ENCODE measurements at places on chromosomes 16 and 17. TPM values are rescaled to one million over a fixed set of nuclear protein-coding genes. Genes with fewer than 3 reads are reported as not detected.

The ATP2C2 gene
- polyA plus RNA-seq, result 0.52 TPM

GRCh38 chr17:48767263-48767774 is 38.8 kb upstream of the HOXB13 start:
- no peak for DNase-seq

DNA sequence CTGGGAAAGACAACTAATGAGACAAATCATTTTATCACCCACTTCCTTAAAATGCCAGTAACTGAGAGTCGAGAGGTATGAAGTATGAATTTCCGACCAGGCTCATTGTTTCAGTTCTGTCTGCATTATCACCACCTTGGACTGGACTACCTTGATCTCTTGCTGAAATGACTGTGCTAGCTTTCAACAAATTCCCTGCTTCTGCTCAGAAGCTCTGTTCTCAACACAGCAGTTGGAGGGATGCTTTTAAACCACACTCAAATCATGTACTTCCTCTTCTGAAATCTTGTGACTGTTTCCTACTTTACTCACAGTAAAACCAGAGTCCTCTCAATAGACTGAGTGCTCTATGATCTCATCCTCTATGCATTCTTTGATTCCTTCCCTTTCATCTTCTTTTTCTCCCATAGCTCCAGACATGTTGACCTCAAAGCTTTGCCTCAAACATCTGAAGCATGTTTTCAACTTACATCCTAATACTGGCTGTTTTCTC is 195.8 kb downstream of the KCNJ2 start:
- no peak for DNase-seq

The USP43 gene
- 7.1 TPM for polyA plus RNA-seq

DNA sequence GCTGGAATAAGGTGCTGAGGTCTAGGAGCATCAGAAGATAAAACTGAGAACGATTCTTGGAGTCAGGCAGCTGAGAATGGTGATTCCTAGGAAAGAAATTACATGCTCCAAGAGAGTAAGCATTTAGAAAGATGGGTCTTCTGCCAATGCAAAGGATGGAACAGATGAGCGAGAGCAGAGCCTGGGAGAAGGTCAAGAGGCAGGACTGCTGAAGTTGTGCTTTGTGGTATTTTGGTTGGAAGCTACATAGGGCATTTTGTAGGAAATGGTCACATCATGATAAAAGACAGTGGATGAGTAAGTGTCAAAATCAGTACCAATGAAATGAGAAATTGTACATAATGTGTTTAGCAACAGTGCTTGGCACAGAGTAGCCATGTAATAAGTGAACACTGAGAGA is 1.4 kb upstream of the CRYM start:
- no peak for DNase-seq

- DNase-seq, result no peak
These were observed 11.3 kb downstream of the RBL2 start for GRCh38 chr16:53445534-53445933.

GRCh38 chr16:72829846-72830775 is 217.8 kb downstream of the ZFHX3 start:
- no peak for DNase-seq

- no peak for DNase-seq
These were observed 52.1 kb upstream of the CACNG5 start for GRCh38 chr17:66782851-66783250.

- no peak for DNase-seq
These were observed 2.8 kb downstream of the IRX3 start for GRCh38 chr16:54283725-54284318.

GRCh38 chr17:13073018-13073417 is 55.2 kb upstream of the ELAC2 start:
- no peak for DNase-seq

The RHBDF2 gene
- polyA plus RNA-seq, result 8.5 TPM

The SLC47A1 gene
- 24.6 TPM for polyA plus RNA-seq

- peak; percentile 57 for DNase-seq
These were observed 22.5 kb upstream of the SLC35B1 start for GRCh38 chr17:49730078-49730784.

The FBXO39 gene
- polyA plus RNA-seq, result not detected

- DNase-seq, result no peak
These were observed 17.8 kb downstream of the SERPINF1 start for GRCh38 chr17:1779571-1780131.

- DNase-seq, result no peak
These were observed 38.2 kb upstream of the GSE1 start for GRCh38 chr16:85574672-85575475.

- DNase-seq, result no peak
These were observed at the start of gene SPNS2 for GRCh38 chr17:4498461-4499397. Gene SPNS2 (plus strand): TSS chr17:4498881. CDS start chr17:4499048, 167 bp downstream.

GRCh38 chr17:79612468-79613194 is 1.8 kb upstream of the RBFOX3 start:
- no peak for DNase-seq

GRCh38 chr17:43662413-43663141 is 855 bp upstream of the MEOX1 start:
- DNase-seq, result no peak

- no peak for DNase-seq
These were observed 29.0 kb downstream of the RMI2 start for GRCh38 chr16:11374255-11374654.

DNA sequence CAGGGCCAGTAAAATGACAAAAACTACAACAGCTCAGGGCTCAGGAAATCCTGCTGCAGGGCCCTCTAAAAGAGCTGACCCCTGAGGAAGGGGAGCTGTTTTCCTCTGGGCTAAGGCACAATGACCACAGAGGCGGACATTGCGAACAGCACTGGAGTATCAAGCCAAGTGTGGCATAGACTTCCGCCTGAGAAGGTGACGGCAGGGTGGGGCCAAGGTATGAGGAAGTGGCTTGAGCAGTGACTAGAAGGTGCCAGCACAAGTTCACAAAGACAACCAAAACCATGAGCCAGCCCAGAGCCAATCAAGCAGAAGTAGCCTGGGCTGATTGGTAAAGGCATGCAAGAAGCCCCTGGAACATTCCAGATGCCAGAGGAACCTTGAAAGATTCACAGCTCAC is 13.9 kb downstream of the ERN2 start:
- no peak for DNase-seq

DNA sequence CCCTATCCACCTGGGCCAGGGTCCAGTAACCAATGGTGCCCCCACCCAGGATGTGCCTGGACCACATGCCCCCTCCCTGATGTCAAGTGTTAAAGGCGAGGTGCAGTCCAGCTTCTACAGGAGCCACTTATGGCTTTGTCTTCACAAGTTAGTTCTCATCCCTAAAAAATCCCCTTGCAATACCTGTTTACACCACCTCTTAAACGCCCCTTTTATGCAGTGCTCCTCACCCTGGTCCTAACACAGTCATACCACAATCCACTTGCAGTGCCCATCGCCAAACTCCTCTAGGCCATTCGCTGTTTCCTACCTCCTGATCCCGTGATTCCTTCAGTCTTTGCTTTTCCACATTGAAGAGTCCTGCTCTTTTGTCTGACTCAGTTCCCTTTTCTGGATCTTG is 7.1 kb downstream of the GLYR1 start:
- DNase-seq, result no peak

All from renal cortex interstitium (tissue), 15 donors.